Germinal center (tissue), 1 donor: ENCODE measurements at places on chromosomes 1 and 21.
A peak's percentile ranks its signal among the peaks of the same experiment; 100 is the strongest.

DNA sequence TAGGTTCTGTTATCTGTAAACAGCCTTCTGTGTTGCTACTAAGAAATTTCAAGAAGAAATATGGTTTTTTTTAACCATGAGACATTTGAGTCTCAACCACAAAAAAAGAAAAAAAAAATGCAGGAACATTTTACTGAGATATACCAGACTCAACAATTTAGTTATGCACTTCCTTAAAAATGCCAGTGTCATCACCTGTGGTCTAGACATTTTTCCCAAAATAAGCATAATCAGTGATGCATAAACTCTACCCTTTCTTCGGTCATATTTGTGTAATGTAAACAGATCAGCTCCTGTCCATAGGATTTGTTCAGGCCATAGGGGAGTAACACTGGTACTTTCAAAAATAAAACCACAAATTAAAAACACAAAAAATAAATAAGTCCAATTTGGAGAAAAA, 122.6 kb upstream of the TNFSF4 start:
- DNase-seq, result no peak

GRCh38 chr1:116764466-116764898, 10.3 kb downstream of the CD2 start:
- no peak for DNase-seq

- DNase-seq, result no peak
Observed at GRCh38 chr1:223738465-223739365, 26.4 kb downstream of the CAPN2 start.

- no peak for DNase-seq
Observed at GRCh38 chr1:155984341-155984740, 6.0 kb upstream of the ARHGEF2 start.

- peak; percentile 62 for DNase-seq
Observed at GRCh38 chr1:172394141-172394751, 26.2 kb upstream of the C1orf105 start.

GRCh38 chr1:189819751-189820150, 657.9 kb downstream of the BRINP3 start:
- no peak for DNase-seq

- no peak for DNase-seq
Observed at GRCh38 chr1:32867671-32868070, 3.0 kb downstream of the FNDC5 start.

DNA sequence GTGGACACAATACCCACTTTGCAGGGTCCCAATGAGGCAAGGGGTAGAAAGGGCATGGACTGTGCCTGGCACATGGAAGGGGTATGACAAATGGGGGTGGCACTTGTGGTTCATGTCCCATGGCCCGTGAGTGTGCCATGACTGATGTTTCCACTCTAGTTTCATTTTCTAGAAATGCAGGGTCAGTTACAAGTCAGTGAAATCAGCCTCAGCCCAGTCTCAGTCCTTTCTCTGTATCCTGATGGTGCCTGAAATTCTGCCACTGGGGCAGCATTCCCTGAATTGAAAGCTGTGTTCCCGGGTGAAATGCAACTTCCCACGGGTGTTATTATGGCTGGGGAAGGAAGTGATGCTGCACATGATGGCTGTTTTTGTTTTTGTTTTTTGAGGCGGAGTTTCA, 110.8 kb upstream of the ZBTB40 start:
- no peak for DNase-seq

GRCh38 chr1:201141418-201141817, 12.9 kb downstream of the TMEM9 start:
- no peak for DNase-seq

GRCh38 chr1:114668784-114669561, 876 bp downstream of the DENND2C start:
- DNase-seq, result no peak

DNA sequence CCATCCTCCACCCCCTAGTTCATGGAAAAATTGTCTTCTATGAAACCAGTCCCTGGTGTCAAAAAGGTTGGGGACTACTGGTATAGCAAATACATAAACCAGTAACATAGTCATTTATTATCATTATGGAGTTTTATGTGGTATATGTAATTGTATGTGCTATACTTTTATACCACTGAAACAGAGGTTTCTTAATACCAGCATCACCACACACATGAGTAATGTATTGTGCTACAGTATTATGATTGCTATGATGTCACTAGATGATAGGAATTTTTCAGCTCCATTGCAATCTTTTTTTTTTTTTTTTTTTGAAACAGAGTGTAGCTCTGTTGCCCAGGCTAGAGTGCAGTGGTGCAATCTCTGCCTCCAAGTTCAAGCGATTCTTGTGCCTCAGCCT, 5.7 kb upstream of the PAXBP1 start:
- DNase-seq, result no peak

GRCh38 chr1:199161766-199162303, 523.0 kb downstream of the PTPRC start:
- DNase-seq, result no peak

GRCh38 chr1:106747232-106747631, 309.2 kb upstream of the PRMT6 start:
- no peak for DNase-seq

GRCh38 chr1:159829822-159830465, 3.3 kb downstream of the SLAMF8 start:
- no peak for DNase-seq

DNA sequence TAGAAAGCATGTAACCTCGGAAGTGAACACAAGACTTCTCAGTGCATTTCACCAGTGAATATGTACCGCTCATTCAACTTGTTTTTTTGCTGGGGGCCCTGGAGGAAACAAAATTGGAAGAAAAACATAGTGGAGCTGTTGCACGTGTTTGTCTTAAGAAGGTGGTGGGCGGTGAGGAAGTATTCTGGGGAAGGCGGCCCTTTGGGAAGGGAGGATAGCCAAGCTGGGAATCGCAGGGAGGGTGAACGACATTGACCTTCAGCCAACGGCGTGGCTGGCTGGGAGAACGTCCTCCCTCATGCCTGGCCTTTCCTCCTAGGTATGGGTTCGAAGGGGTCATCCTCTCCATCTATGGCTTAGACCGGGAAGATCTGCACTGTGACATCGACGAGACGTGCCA, 19.4 kb downstream of the TFF3 start:
- no peak for DNase-seq

GRCh38 chr1:3469849-3470649, 15.6 kb downstream of the ARHGEF16 start:
- no peak for DNase-seq

GRCh38 chr1:78474092-78474491, 16.7 kb upstream of the PTGFR start:
- DNase-seq, result no peak

GRCh38 chr1:110554871-110555801, 36.2 kb upstream of the KCNA10 start:
- peak; percentile 69 for DNase-seq

DNA sequence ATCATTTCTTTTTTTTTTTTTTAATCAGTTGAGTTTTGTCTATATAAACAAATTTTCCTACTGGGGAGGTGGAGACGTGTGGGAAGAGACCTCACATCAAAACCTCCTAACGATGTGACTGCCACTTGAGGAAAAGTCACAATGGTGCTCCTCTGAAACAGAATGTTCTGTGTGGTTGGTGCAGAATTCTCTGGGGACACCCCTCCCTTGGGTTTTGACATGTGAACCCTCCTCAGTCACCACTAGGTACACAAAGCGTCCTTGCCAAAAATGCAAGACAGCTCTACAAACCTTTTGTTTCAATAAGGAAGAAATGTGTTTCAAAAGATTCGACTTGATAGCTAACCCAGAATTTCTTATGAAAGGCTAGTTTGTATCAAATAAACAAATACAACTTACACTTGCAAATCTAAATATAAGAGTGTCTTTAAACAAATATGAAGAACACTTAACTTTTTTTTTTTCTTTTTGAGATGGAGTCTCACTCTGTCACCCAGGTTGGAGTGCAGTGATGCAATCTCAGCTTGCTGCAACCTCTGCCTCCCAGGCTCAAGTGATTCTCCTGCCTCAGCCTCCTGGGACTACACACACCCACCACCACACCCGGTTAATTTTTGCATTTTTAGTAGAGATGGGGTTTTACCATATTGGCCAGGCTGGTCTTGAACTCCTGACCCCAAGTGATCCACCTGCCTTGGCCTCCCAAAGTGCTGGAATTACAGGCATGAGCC, 9.3 kb downstream of the SLC25A24 start:
- peak; percentile 20 for DNase-seq

DNA sequence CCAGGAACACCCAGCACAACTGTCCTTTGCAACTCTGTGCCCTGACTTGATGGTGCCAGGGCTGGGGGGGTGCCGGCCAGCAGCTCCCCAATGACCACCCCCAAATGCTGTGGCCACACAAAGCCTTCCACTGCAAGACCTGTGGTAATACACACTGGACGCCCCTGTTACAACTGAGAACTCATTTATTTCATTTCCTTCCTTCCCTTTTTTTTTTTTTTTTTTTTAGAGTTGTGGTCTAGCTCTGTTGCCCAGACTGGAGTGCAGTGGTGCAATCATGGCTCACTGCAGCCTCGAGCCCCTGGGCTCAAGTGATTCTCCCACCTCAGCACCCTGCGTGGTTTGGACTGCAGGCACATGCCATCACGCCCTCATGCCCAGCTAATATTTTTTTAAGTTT, 25.2 kb downstream of the TP73 start:
- no peak for DNase-seq

DNA sequence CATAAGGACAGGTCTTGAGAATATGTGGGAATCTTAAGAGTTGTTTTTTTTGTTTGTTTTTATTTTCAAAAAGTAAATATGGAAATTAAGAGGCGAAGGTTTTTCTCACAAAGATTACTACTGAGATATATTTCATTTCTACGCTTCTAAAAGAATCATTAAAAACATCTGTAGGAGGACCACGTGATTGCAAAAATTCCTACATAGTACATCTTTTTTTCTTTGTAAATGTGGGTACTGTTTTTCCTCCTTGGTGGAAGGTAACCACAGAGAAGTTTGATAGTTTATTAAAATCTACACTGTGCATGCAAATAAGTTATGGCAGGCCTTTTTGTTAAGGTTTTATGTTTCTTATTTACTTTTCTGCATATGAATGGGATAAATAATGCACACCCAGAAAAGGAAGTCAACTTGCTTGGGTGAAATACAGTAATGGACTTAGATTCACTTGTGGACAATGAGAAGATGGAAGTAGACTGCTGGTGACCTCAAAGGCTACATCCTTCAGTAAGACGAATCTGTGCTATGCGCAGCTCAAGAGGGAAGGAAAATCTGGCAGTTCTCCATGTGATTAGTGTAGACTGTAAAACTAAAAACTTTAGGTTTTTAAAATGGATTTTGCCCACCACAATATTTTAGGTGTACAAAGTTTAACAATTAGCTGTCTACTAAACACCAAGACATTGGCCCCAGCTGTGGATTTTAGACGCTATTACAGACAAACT, 2.0 kb downstream of the AK5 start:
- no peak for DNase-seq

GRCh38 chr1:89130716-89131115, 4.8 kb upstream of the GBP2 start:
- DNase-seq, result no peak

DNA sequence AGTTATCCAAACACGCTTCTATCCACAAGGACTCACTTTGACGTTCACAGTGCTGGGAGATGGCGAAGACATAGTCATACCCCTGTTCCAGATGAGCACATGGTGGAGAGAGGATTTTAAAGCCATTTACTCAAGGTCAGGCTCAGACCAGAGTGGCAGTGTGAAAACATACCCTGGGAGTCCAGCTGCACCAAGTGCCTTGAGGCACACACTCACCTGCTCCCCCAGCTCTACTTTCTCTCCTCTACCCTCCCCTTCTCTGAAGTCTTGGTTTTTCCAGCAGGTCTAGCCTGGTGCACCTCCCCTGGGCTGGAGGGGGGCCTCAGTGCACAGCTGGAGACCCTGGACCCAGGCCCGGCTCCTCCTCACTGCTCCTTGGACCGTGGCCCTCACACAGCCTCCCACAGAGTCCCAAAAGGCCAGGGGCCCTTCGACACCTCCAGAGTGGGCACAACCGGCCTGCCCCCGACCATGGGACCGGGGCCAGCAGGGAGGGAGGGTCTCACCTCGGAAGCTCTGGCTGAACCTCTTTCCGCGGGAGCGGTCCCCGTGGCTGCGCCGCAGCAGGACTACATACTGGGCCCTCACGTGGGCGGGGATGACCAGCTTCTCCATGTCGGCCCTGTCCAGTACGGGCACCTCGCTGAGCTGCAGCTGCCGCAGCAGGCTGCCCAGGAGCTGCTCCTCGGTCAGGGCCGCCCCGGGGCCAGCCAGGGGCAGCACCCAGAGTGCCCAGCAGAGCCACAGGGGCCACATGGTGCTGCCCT, 452 bp downstream of the LEFTY2 start:
- no peak for DNase-seq

DNA sequence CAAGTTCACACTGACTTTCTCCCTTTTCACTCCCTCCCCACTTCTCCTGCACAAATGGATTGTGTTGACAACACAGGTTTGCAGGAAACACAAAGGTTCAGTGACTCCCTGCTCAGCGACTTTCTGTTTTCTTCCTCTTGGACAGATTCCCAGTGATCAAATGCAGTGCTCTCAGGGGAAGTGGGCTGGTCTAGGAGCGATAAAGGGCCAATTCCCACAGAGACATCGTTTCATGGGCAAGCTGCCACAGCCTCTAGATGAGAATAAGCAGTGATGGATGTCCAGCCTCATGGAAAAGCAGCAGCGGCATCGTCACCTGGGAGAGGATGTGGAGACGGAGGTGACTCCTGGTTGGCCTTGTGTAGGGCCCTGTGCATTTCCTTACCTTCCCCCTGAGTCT, 30.6 kb downstream of the FYB2 start:
- DNase-seq, result no peak

DNA sequence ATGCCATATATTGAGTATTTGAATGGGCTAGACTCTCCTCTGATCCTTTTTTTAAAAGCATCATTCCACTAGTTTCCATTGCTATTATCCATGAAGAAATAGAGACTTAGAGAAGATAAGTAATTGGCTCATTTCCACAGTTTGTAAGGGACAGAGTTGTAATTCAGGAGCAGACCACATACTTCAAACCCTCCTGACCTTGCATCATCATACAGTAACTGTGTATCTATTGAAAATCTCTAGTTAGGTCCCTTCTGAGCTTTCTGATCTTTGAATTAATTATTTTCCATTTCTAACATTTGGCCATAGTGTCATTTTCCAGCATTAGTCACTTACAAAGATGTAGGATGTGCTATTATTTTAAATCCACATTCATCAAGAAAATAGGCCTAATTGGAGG, 386.5 kb upstream of the ST6GALNAC5 start:
- no peak for DNase-seq

DNA sequence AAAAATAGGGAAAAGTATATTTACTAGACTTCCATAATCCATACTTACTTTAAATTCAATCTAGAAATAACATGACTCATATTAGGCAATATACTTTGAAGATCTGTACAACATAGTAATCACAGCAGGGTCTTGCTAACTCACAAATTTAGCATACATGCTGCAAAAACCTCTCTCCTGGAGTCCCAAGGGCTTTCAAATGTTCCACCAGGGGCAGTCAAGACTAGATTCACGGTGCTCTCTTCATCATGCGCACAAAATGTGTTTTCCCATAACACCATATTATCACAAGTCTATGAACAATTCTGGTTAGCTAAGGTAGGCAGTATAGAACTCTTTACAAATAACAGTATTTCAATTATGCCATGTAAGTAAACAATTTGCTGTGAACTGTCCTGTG, 45.8 kb downstream of the SSX2IP start:
- DNase-seq, result no peak
